ENCODE measurements at places on chromosomes 11 and 22. TPM values are rescaled to one million over a fixed set of nuclear protein-coding genes. Genes with fewer than 3 reads are reported as not detected.

DNA sequence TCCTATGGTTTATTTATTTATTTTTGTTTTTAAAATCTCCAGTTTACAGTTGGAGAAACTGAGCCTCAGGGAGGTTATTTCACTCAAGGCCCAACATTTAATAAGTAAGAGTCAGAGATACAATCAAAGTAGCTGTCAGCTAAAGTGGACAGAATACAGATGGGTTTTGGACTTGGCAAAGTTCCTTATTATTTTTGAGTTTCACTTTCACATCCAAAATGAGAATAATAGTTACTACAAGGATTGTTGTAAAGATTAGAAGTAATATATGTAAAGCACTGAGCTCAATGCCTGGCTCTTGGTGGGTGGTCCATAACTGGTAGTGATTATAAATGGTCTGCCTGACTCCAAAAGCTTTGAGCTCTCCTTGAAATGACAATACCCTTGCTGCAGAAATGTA is 87.5 kb upstream of the SESN3 start:
- no peak for DNase-seq

GRCh38 chr11:94638902-94639373 is 71.8 kb downstream of the PIWIL4 start:
- DNase-seq = peak; percentile 34

- DNase-seq = peak; percentile 10
These were observed 197.2 kb upstream of the ANO3 start for GRCh38 chr11:26134481-26135355.

GRCh38 chr22:36447632-36448031 is 33.8 kb downstream of the TXN2 start:
- no peak for DNase-seq

DNA sequence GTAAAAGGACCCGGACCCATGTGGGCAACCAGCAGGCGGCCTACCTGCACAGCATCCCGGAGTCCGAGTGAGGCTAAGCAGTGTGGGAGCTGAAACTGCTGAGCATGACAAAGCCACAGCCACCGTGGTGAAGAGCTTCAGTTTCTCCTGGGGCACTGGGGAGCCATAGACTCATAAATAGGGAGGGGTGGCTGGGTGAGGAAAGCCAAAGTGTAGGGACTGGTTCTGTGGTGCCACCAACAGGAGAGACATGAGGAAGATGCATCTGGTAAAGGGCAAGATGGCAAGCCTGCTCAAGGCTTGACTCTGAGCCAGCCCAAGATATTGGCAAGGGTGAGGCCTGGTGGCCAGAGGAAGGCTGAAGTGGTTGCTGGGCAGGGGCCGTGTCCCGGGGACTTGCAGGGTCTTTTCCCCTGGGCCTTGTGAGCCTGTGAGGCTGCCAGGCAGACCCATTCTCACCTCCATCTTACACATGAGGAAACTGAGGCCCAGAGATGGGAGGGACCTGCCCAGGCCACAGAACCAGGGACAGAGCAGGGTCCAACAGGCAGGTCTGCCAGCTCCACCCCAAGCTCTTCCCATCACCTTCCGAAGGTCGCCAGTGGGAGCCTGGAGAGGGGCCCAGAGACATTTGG is 30.4 kb downstream of the CYTH4 start:
- DNase-seq = no peak

DNA sequence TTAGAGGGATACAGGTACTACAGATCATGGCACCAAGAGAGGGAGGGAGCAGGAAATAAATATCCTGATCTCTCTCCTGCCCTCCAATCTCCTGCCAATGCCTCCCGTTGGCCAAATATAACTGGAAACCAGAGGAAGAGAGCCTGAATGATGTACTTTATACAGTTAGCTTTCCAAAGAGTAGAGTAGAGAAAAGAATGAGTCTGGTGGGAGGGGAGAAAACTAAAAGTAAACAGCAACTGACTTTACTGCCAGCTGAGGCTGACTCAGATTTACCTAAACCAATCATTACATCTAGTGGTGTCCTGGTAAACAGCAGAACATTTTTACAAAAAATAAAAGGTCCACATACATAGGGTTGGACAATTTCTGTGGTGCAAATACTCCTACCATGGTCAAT is 5.1 kb downstream of the MPZL3 start:
- DNase-seq = no peak

KRTAP5-8 gene
- not detected for total RNA-seq

All from HT1080 (cell line).